ENCODE measurements at places on chromosomes 12 and 14. TPM values are rescaled to one million over a fixed set of nuclear protein-coding genes. Genes with fewer than 3 reads are reported as not detected.

L2HGDH gene
- polyA plus RNA-seq: 9.3 TPM

DHRS2 gene
- polyA plus RNA-seq: 64.5 TPM

ABCD2 gene
- polyA plus RNA-seq: 0.06 TPM

CIT gene
- 17.5 TPM for polyA plus RNA-seq

NRL gene
- 2.2 TPM for polyA plus RNA-seq

ADAMTS20 gene
- polyA plus RNA-seq: 0.64 TPM

CAPZA3 gene
- polyA plus RNA-seq: 0.22 TPM

KLRG1 gene
- 2.1 TPM for polyA plus RNA-seq

WNT5B gene
- 10.7 TPM for polyA plus RNA-seq

CHMP4A gene
- polyA plus RNA-seq: 51.0 TPM

RPL36AL gene
- 217 TPM for polyA plus RNA-seq

MFAP5 gene
- 0.38 TPM for polyA plus RNA-seq

KRT71 gene
- not detected for polyA plus RNA-seq

PPP1R36 gene
- polyA plus RNA-seq: 1.1 TPM

RBM23 gene
- polyA plus RNA-seq: 120 TPM

CLEC4E gene
- 2.0 TPM for polyA plus RNA-seq

PDZRN4 gene
- 6.0 TPM for polyA plus RNA-seq
